ENCODE measurements at places on chromosomes 16 and 17.

- no peak for DNase-seq
These were observed 134.7 kb downstream of the PITPNC1 start for GRCh38 chr17:67511804-67512203.

DNA sequence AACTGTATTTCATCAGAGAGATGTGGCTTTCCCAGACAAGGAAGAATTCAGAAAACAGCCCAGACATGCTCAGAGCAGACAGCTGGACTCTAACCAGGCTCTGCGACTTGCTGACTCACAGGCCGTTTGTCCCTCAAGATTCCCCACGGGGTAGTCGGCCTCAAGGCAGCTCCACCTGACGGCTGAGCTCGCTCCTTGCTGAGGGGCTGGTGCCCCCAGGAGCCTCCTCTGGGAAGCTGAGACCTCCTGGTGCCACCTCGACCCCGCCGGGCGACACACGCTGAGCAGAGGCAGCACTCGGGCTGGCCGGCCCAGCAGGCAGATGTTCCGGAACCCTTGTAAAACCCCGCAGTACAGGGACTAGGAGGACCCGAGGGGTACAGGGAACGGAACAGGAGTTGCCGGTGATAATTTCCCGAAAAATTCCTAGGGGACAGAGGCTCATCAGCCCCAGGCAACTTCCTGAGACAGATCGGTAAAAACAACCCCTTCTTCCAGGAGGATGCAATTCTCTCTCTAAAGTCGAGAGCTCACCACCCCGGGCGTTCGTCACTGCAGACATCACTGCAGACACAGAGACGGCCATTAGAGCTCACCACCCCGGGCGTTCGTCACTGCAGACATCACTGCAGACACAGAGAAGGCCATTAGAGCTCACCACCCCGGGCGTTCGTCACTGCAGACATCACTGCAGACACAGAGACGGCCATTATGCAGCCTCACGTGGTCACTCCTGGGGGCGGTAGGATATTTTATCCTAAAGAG, 19.9 kb downstream of the RPH3AL start:
- DNase-seq: no peak

- DNase-seq: no peak
These were observed 130.1 kb downstream of the TRIM37 start for GRCh38 chr17:58976541-58976940.

DNA sequence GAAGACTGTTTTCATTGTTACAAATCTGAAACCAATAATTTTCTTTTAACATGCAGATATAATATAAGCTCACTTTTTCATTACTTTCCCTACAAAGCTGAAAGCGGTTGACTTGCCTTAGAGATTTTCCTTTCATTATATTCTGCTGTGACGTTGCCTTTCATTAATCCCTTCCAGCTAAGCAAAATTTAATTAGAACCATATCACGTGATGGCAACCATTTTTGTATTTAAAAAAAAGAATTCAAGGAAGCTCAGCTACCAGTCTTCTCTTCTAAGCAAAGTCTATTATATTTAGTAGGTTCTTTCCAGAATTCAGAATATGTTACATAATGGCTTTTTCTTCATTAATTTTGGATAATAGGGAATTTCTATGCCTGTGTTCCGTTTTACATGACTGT, 186.5 kb downstream of the PRKCA start:
- no peak for DNase-seq

DNA sequence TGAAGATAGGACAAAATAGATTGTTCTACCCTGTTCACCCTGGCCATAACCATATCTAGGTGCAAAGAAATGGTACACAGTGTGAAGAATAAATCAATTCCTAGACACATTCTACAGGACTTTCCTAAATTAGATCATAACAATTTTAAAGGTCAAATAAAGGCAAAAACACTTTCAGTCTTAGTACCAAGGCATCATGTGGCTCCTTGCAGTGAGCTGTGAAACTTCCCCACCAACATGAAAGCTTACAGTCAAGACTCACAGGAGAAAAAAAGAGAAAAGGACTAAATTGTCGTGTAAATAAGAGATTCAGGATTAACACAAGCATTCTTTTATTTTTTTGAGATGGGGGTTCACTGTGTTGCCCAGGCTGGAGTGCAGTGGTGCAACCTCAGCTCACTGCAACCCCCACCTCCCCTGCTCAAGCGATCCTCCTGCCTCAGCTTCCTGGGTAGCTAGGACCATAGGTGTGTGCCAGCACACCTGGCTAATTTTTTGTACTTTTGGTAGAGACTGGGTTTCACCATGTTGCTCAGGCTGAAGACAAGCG, 14.2 kb downstream of the NSMCE1 start:
- no peak for DNase-seq

- DNase-seq: no peak
These were observed 2.8 kb upstream of the KRT23 start for GRCh38 chr17:40940266-40940665.

GRCh38 chr17:75138519-75138918, 7.0 kb upstream of the NT5C start:
- no peak for DNase-seq

DNA sequence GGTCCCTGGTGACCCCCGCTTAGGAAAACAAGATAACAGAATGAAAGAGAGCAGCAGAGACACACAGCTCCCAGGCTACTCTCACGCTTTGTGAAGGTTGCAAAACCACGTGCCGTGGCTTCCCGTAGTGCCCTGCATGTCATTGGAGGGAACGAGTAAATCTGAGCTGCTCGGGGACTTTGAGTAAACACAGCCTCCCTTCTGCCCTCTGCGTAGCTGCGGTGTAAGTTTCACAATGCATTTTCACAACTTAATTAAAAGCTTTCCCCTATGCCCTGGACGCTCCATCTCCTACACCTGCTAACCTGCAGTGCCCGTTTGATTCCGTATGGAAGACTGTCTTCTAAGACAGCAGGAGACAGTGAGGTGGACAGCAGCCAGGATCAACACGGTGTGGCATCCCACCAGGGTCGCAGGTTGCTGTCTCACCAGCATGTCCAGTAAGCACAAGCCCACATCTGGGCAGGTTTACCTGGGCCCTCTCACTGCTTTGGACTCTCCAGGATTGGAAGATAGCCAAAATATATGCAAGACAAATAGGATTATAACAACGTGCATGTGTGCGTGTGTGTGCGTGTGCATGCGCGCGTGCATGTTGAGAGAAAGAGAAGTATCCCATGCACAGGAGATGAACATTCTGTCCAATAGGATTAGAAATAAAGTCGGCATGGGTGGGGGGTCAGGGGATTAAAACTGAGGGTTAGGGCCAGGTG, 116.4 kb upstream of the RCVRN start:
- DNase-seq: peak; percentile 41

DNA sequence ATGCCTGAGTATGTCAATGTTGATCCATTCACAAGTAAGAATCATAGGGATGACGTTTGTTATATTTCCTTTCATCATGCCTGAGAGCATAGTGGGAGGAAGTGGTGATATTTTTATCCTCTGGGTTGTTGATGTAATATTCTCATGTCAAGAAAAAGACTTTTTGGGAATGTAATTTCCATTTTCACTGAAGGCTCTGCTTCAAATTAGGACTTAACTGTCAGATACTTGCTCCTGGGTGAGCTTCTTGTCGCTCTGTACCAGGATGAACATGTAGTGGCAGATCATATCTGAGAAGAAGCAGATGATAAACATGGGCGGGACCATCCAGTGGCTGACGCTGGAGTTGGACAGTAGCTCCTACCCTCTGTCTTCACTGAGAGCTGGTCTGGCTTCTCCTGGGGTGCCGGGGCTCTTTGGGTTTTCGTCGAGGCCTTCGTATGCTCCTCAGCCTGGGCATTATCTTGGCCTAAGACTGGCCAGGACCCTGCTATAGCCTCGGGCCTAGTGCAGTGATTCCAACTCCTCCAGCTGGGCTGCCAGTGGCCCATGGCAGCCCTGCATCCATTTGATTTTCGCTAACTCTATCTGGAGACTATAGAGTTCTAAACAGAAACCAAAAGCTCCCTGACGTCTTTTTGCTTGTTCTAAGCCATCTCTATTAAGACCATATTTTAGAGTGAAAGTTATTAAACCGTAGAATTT, 19.7 kb downstream of the CYB5B start:
- no peak for DNase-seq

DNA sequence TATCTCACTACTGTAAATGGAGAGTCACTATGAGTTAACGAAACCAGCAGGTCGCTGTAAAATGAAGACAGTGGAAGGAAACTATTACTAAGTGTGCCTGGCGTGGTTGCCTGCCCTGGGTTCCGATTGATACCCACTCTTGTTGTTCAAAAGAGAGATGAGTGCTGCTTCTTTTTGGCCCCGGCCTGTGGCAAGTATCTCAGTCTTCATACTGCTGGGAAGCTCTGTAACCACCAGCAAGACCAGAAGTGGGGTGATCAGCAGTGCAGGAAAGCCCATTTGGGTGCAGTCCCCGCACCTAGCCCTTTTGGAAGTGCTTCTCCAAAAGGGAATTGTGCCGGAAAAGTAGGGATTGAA, 104.5 kb downstream of the SNX29 start:
- DNase-seq: no peak

DNA sequence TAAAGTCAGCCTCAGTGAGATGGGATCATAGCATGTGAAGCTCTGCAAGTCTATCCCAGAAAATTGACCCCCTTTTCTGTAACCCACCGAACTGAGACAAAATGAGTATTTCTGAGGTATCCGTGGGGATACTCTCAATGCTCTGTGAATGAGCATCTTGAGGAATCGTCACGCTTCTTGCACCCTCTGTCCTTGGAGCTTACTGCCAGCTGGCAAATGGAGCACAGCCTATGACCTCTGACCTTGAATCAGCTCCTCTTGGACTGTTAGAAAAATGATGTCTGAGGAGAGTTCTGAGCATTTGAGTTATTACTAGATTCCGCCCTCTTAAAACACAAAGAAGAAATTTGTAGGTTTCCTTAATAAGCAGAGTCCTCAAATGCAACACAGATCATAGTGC, 342.1 kb downstream of the ZFHX3 start:
- DNase-seq: no peak

- no peak for DNase-seq
These were observed 63.9 kb upstream of the HLF start for GRCh38 chr17:55200904-55201303.

GRCh38 chr17:28908640-28909167, 5.8 kb upstream of the DHRS13 start:
- no peak for DNase-seq

GRCh38 chr16:49494891-49495566, 121.4 kb downstream of the C16orf78 start:
- no peak for DNase-seq

GRCh38 chr16:7239547-7239946, 93.1 kb upstream of the RBFOX1 start:
- no peak for DNase-seq

GRCh38 chr17:4807605-4808377, 839 bp downstream of the PLD2 start:
- no peak for DNase-seq

GRCh38 chr17:66310528-66311148, 8.2 kb downstream of the PRKCA start:
- no peak for DNase-seq

- DNase-seq: no peak
These were observed 526 bp downstream of the KIAA0513 start for GRCh38 chr16:85027958-85028684.

DNA sequence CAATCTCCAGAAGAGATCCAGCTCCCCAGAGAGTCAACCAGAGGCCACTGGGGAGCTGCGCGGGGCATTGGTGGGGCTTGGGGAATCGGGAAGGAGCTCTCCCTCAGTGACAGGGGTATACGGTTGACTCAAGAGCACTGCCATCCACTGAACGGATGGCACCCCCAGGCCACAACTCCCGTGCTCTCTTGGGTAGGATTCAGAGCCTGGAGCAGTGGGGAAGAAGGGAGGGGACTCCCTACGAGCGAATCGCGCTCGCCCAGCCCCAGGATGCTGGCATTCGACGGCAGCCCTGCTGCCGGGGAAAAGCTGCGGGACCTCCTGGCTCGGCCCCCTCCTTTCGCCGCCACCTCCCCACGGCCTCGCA, 473 bp upstream of the TPPP3 start:
- DNase-seq: no peak

DNA sequence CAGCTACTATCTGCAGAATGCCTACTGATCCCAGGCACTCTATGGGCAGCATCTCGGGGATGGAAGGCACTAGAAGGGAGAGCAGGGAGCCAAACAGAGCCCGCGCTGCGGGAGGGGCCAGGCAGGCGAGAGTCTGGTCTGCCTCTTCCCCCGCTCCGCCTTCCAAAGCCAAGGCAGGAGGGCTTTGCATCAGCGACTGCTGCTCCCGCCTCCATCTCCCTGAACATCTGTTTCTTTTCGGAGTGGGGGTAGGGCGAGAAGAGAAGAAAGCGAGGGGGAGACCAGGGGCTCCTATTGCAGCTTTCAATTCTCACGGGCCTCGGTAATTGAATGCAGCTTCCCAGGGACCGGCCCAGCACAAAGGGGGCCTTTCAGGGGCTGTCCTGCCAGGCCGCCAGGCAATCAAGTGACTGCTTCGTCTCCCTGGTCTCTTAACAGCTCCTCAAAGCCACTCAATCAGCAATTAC, 31.4 kb upstream of the CDC42EP4 start:
- no peak for DNase-seq

- DNase-seq: no peak
These were observed 2.5 kb downstream of the C1QTNF8 start for GRCh38 chr16:1093284-1094123.

GRCh38 chr16:24253192-24253591, 2.9 kb upstream of the CACNG3 start:
- DNase-seq: peak; percentile 7

DNA sequence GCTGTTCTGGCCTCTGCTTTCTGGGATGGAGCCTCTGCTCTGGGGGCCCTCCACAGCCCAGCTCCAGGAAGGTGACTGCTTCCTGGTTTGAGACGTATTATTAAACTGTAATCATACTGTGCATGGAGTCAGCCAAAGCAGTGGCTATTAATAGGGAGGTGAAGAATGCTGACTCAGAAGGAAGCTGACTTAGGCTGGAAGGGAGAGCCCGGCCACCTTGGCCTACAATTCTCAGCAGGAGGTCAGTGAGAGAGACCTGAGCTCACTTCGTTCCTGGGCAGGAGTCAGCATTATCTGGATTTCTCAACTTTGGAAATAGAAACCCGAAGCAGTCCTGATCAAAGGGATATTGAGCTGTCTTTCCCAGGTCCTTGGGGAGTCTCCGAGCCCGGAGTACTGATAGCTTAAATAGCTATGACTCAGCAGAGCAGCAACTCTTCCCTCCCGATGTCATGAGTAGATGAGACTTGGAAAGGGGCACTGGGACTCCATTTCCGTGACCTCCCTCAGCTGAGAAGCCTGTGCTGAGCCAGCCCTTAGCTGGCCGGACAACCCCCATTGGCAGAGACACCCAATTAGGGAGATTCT, 91.8 kb downstream of the YPEL2 start:
- DNase-seq: peak; percentile 62

- DNase-seq: no peak
These were observed 47.1 kb downstream of the WSB1 start for GRCh38 chr17:27341041-27341471.

GRCh38 chr17:45935710-45936509, 41.6 kb downstream of the MAPT start:
- DNase-seq: no peak

DNA sequence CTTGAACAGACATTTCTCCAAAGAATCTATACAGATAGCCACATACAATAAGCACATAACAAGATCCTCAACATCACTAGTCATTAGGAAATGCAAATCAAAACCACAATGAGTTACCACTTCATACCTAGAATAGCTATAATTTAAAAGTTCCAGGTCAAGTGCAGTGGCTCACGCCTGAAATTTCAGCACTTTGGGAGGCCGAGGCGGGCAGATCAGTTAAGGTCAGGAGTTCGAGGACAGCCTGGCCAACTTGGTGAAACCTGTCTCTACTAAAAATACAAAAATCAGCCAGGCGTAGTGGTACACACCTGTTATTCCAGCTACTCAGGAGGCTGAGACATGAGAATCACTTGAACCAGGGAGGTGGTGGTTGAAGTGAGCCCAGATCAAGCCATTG, 19.9 kb downstream of the RANBP10 start:
- DNase-seq: no peak

GRCh38 chr17:63999680-64000531, 1.8 kb downstream of the PRR29 start:
- DNase-seq: no peak
